ENCODE measurements at places on chromosomes 7 and 10.

DNA sequence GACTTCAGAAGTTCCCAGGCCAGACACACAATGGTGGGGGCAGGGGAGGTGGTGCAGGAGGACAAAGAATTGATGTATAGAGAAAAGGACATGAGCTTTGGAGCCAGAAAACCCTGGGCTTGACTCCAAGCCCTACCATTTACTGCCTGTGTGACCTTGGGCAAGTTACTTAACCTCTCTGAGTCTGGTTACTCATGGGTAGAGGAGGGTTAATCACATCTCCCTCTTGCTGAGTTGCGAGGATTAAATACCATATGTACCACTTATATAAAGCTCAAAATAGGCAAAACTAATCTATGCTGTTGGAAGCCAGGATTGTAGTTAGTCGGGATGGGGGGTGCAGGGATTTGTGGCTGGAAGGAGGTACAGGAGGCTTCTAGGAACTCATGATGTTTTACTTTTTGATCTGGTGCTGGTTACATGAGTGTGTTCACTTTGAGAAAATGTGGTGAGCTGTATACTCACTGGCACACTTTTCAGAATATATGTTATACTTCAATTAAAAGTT lies 106.8 kb downstream of the SLIT1 start:
- DNase-seq: no peak

GRCh38 chr10:1116051-1116450 lies 59.9 kb downstream of the WDR37 start:
- DNase-seq: no peak

DNA sequence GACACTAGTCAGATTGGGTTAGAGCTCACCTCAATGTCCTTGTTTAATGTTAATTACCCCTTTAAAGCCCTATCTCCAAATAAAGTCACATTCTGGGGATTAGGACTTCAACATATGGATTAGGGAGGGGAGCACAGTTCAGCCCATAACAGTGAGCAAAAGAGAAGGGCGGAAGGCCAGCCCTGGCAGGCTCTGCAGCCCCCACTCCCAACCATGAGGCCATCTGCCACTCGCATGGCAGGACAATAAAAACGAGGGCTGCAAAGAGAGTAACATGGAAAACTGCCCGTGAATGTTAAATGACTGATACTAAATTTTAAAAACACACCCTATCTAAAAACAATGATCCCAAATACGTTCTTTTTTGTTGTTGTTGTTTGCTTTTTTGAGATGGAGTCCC lies 38.7 kb downstream of the RGS10 start:
- no peak for DNase-seq

- DNase-seq: no peak
Observed at GRCh38 chr10:45453639-45454255, 79.7 kb downstream of the ALOX5 start.

- no peak for DNase-seq
Observed at GRCh38 chr7:25288556-25289307, 60.4 kb upstream of the NPVF start.

GRCh38 chr10:4243651-4244050 lies 458.6 kb upstream of the KLF6 start:
- no peak for DNase-seq

- DNase-seq: no peak
Observed at GRCh38 chr10:118445535-118445934, 103.4 kb upstream of the FAM204A start.

Measured in NCI-H1092 (cell line).